CD4-positive, alpha-beta T cell treated with Interleukin-1 beta for 1 hour (primary cell): ENCODE measurements at places on chromosomes 1 and 21.
A peak's percentile ranks its signal among the peaks of the same experiment; 100 is the strongest.

DNA sequence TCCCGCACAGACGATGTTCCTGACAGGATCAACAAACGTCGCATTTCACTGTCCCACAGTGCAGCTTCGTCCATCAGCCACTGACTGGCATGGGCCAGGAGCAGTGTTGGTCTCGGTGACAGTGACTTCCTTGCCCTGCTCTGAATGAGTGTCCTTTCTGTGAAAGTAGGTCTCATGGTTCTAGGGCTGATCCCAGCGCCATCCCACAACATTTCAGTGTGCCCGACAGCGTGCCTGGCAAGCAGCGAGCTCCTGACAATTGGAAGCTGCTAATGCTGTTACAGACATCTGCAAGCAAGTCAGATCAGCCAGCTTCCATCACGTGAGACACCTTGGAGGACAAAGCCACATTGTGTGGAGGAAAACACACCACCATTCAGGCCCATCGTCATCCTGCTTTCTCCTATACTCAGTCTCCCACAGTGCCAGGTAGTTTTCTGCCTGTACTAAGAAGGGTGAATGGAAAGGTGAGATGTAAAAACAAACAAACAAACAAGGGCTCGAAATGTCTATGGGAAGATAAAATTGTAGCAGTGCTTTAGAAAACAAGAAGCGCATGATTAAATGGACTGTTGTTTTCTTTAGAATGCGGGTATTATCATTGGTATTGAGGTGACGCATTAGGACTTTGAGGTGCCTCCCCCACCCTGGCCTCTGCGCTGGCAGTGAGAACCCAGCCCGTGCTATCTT is 21.9 kb downstream of the ERRFI1 start:
- DNase-seq: no peak

DNA sequence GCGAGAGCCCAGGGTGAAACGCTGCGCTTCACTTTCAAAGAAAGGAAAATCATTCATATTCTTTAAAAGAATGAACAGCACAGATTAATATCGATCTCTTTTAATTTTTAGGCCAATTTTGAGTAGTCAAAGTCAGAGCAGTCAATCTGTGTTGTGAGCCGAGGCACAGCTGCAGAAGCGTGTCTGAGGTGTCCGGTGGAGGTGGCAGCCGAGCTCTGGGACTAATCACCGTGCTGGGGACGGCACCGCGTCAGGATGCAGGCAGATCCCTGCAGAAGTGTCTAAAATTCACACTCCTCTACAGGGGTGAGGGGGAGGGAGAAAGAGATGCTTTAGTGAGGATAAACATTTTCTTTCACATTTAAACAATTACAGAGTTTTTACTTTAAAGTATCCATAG is 4.1 kb downstream of the TFF1 start:
- DNase-seq: no peak

GRCh38 chr1:183778045-183778444 is 26.9 kb upstream of the RGL1 start:
- no peak for DNase-seq

DNA sequence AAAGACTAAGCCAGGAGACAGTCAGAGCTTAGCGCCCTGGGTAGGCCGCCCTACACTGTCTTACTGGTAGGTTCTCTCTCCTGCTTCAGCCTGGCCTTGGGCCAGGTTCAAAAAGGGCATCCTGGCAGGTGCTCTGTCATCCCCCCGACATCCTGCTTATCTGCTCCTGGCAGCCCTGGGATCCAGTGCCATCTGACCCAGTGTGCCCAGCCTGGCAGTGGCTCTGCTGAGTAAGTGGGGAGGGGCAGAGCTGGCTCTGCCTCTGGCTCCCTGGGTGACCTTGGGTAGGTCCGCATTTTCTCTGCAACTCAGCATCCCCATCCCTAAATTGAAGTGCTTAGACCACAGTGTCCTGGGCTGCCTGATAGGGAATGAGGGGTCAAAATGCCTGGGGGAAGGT is 549.9 kb downstream of the PTPRU start:
- DNase-seq: no peak

DNA sequence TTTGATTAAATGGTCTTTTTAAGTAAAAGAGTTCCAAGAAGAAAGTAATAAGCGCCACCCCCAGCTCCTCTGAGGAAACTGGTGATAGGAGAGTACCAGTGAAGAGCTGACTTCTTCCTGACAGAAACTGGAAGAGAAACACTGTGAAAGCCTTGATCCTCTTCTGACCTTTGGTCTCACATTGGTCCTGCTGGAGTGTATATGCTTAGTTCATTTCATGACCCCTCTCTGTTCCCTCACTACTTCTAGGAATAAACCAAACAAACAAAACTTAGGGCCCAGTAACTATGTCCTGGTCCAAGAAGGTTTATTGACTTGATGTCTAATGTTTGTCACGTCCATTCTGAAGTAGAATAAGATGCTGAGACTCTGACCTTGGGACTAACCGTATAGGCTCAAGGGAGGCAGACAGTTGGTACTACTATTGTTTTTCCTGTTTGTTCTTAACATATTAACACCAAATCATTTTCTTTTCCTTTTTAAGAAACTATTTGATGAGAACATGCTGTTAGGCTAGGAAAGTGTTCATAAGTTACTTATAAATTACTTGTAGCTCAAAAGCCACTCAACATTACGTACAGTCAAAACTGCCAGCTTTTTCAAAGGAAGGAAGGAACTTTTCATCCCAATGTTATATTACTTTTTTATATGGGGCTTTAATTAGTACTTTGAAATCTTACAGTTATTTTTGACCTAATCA is 57.9 kb downstream of the MIER1 start:
- no peak for DNase-seq

DNA sequence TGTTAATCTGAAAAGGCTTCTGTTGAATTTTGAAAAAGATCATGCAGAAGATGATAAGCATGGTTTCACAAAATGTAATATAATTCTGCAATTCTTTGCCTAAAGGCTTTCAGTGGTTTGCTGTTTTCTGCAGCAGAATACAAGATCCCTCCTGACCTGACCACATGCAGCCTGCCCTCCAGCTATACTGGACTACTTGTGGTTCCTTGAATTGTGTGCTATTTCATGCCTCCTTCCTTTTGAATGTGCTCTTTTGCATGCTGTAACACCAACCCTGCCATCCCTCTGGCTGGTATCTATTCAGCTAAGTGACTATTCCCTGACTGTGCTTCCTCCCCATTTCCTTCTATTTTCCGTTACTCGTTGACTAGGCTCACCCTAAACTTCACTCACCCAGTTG is 55.5 kb downstream of the CACNA1E start:
- DNase-seq: no peak

GRCh38 chr1:72827278-72827677 is 544.9 kb upstream of the NEGR1 start:
- DNase-seq: no peak

GRCh38 chr1:76038287-76039004 is 36.1 kb upstream of the ST6GALNAC3 start:
- no peak for DNase-seq

GRCh38 chr1:176802316-176802715 is 339.3 kb downstream of the PAPPA2 start:
- DNase-seq: no peak

- DNase-seq: no peak
Observed at GRCh38 chr21:42235593-42235992, 16.7 kb downstream of the ABCG1 start.

- DNase-seq: peak; percentile 80
Observed at GRCh38 chr1:20732588-20733359, at the start of gene SH2D5. Gene SH2D5, minus strand, starts transcription at chr1:20732703. Its CDS starts 4,659 bp downstream, at chr1:20728044.

- no peak for DNase-seq
Observed at GRCh38 chr1:207191776-207192175, 87.7 kb downstream of the C4BPA start.

GRCh38 chr1:214012418-214012817 is 24.6 kb downstream of the PROX1 start:
- no peak for DNase-seq

DNA sequence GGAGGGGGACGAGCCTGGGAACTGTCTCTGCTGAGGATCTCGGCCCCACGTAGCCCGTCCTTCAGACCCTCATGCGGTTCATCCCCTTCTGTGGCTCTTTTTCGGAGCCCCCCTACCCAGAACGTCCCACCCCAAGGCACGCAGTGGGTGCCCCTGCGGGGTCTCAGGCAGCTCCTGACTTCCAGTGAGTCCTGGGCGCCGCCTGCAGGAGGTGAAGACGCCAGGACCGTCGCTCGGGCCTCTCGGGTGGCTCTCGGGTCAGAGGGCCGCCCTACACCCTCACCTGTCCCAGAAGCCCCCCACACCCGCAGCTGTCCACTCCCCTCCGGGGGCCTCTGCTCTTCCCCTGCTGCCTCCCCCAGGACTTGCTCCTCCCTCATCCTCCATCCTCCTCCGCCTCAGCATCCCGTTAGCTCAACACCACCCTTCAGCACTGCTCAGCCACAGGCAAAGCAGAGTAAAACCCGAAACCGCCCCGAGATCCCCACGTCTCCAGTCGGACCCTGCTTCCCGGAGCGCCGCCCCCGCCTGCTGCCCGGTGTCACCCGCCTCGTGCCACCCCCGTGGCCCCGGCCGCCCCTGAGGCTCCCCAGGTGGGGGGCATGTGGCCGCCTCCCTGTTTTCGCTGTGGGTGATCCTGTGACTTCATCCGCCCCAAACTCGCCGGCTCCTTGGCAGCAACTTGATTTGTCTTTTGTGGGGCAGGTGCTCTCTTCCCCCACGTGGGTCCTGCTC is 13.3 kb upstream of the POFUT2 start:
- no peak for DNase-seq

DNA sequence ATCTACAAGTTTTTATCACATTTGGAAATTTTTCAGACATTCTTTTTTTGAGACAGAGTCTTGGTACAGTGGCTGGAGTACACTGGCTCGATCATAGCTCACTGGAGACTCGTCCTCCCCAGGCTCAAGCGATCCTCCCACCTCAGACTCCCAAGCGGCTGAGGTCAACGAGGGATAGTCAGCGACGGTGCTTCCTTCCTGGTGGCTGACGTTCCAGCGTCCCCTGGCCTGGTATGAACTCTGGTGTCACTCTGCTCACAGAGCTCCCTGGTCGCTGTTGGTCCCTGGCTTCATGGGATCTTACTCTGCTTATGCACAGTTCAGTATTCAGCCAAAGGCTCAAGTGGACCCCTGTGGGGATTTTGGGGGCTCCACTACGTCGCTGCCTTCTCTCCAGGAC is 3.5 kb upstream of the ARHGEF16 start:
- no peak for DNase-seq

DNA sequence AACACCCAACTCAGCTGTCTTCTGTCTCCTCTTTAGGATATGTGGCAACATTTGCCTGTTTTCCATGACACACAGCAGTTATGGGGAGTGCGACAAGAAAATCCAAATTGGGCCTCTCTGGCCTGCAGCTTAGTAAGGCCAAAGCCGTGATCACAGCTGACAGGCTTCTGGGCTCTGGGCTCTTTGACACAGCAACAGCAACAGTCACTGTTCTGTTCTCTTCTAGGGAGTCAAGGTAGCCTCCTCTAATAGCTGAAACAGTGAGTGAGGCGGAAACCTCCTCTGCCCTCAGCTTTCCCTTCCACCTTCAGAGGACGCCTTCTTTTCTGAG is 19.0 kb downstream of the CLCA1 start:
- no peak for DNase-seq

DNA sequence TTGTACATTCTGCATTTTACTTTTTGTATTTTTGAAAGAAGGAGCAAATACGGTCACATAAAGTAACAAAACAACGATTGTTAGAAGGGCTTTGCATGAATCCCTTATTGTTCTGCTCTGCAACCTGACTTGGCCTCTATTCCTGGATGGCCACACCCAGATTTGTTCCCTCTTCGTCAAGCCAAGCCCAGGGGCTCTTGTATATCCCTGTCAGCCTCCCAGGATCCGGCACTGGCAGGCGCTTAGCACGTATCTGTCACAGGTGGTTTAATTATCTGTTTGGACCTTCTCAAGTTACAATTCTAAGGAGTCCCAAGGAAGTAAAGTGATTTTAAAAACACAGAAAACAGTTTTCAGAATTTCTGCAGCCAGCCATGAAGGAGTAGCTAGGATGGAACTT is 28.0 kb downstream of the CRYAA start:
- DNase-seq: no peak

DNA sequence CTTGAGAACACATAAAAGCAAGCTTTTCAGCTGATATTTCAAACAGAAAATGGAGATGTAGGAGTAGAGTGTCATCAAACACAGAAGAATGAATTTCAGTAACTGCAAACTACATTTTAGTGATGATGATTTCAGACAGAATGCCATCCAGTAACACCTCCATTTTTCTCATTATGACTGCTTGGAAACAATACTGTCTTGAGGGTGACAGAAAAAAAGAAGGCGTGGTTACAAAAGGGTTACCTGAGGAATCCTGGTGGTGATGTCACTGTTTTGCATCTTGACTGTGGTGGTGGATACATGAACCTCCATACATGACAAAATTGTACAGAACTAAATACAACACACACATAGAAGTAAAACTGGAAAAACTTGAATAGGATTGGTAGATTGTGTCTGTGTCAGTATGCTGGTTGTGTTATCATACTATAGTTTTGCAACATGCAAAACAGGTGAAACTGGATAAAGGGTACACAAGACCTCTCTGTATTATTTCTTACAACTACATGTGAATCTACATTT is 375.9 kb downstream of the PTBP2 start:
- DNase-seq: no peak

DNA sequence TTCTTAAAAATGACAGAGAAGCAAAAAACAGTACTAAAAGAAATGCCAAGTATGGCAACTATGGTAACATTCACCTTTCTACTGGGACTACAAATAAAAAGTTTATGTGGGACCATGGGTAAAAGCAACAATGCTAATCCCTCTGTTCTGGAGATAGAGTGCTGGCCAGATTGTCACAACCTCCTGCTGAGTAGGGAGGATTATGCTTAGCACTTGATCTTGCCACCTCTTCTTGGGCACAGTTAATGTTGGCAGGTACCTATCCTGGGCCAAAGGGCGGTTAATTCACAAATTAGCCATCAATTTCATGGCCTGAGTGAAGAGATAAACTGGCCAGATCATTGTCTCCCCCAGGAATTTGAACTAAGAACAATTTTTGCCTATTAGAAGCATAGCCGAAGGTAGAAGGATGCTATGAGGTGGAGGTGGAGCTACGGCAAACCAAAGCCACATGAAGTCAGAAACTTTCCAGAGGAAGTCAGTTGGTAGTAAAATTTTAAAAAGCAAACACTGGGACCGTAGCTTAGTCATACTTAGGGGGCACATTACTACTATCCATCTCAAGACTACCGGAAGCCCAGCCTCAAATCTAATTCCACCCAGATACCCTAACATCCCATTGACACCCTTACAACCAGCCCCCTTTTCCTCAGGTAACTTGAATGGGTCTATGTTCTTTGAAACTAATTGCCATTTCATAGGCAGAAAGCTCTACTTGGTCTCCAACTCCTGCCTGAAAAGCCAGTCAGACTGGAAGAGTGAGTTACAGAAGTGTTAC is 2.7 kb downstream of the SCYL3 start:
- peak; percentile 63 for DNase-seq
